ENCODE measurements at places on chromosomes 16 and 17. TPM values are rescaled to one million over a fixed set of nuclear protein-coding genes. Genes with fewer than 3 reads are reported as not detected.
A peak's percentile ranks its signal among the peaks of the same experiment; 100 is the strongest.

The TBC1D3C gene
- polyA plus RNA-seq, result not detected

The IGF2BP1 gene
- 35.4 TPM for polyA plus RNA-seq

The FSCN2 gene
- 2.4 TPM for polyA plus RNA-seq

The TMC8 gene
- 2.9 TPM for polyA plus RNA-seq

DNA sequence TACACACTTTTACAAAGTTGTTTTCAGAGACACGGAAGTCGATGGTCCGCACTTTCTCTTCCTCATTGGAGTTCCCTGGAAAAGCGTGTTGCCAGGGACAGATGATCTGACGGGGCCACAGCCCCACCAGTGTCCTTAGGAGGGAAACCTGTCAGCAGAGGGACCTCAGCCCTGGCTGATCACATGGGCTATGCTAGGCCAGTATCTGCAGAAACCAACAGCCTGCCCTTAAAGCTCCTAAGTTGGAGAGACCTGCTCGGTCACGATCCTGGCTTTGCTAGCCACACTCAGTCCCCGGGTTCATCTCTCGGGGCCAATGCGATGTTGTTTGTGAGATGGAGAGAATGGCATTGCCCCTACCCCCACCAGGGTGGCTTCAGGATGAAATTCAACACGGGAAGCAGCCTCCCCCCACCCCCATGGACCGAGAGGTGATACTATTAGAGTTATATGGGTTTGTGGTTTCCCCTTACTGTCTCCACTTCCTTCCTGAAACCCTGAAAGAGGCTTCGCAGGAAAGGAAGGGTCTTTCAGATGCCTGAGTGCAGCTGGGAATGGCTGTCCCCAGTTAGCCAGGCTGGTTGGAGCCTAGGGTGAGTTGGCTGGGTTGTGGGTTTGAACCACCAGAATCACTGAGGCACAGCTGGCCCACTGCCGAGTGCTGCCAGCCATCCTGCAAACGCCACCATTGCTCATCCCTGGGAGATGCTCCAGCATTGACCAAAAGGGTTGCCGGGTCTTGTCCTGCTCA, 16.6 kb downstream of the RMI2 start:
- DNase-seq, result no peak

- DNase-seq, result no peak
Measured at GRCh38 chr17:80474231-80474960, 2.0 kb downstream of the NPTX1 start.

- DNase-seq, result no peak
Measured at GRCh38 chr17:28492352-28493310, 13.5 kb upstream of the FOXN1 start.

DNA sequence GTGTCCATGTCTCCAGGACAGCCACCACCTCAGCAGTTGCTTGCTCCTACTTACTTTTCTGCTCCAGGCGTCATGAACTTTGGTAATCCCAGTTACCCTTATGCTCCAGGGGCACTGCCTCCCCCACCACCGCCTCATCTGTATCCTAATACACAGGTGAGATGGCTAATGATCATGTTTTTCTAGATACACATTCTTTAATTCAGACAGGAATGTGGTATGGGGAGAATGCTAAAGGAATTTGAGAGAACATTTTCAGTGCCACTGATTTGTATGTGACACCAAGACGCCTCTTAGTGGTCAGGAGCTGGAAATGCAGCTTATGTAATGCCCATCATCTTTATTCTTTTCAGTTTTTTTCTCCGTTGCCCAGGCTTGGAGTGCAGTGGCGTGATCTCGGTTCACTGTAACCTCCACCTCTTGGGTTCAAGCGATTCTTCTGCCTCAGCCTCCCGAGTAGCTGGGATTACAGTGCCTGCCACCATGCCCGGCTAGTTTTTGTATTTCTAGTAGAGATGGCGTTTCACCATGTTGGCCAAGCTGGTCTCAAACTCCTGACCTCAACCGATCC, 8.9 kb upstream of the RAPGEFL1 start:
- peak; percentile 57 for DNase-seq
